ENCODE measurements at places on chromosomes 6 and 20.

GRCh38 chr6:52786249-52786956 is 17.2 kb downstream of the GSTA1 start:
- no peak for DNase-seq

- DNase-seq = no peak
These were observed 21.0 kb downstream of the JPH2 start for GRCh38 chr20:44166008-44166407.

DNA sequence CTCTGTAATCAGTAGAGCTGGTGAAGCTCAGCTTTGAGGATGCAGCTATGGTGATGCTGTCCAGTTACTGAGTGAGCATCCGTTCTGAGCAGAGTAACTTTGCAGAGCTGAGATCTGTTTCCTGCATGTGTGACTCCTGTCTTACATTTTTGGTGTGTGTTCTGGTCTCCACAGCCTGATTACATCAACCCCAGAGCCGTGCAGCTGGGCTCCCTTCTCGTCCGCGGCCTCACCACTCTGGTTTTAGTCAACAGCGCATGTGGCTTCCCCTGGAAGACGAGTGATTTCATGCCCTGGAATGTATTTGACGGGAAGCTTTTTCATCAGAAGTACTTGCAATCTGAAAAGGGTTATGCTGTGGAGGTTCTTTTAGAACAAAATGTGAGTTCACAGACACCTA is 81.6 kb downstream of the FAM120B start:
- peak; percentile 20 for DNase-seq

GRCh38 chr20:52978851-52979250 is 6.7 kb downstream of the TSHZ2 start:
- DNase-seq = no peak

GRCh38 chr6:97113170-97113569 is 169.8 kb downstream of the MMS22L start:
- no peak for DNase-seq

GRCh38 chr6:122114717-122115116 is 284.7 kb upstream of the HSF2 start:
- DNase-seq = peak; percentile 12

DNA sequence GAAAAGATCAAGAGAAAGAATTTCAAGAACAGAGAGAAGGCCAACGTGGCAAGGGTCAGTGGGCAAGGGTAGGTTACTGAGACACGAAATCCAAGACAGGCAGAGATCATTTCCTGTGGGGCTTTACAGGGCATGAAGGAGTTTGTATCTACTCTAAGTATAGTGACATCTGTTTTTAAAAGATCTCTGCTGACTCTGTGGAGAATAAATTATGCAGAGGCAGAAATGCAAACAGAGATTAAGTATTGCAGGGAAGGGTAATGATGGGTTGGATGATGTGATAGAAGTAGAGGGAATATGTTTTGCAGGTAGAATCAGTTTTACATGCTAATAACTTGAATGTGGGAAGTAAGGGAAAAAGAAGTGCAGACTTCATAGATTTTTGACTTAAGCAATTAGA is 243.5 kb downstream of the FRK start:
- DNase-seq = no peak

DNA sequence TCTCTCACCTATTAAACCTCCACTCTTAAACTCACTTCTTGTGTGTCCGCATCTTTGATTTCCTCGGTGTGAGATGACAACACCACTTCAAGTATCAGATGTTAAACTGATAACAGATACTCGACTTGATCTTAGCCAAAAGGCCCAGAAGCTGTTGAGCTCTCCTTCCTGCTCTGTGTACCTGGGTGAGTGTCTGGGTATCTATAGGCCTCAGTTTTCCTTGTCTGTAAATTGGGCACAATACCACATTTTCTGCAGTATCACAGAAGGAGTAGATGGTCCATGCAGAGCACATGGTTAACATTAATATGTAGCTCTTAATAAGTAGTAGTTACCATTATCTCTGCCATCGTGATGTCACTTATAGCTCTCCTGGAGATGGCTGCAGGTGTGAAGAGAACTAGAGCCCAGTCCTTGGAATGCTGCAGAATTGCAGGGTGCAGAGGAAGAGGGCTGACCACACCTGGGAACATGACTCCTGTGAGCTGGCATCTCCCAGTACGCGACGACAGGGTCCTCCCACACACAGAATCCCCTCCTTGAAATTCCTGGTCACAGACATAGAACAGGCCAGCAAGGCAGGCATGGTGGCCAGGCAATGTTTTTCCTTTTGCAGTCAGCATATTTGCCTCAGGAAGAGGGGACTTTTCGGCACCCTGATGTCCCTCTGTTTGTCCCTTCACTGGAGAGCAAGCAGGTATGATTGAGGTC is 110.3 kb upstream of the SNX9 start:
- DNase-seq = no peak

GRCh38 chr6:119541132-119541905 is 191.8 kb upstream of the MAN1A1 start:
- DNase-seq = peak; percentile 96

DNA sequence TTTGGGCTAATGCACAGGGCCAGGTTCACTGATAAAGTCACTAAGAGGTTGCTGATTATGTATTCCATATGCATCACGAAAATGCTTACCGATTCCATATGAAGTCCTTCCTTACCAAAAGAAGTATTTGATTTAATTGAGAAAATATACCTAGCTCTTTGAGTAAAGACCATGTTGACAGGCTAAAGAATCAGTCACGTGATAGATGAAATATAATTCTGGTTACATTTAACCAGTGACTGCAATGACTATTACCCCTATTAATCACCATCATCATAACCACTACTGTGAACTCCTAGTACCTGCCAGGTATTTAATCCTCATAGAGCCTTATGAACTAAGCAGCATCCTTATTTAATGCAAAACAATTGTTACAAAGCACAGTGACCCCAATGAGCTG is 110.1 kb downstream of the HIVEP2 start:
- DNase-seq = no peak

- DNase-seq = no peak
These were observed 433.9 kb upstream of the MAP3K7 start for GRCh38 chr6:91020744-91021143.

DNA sequence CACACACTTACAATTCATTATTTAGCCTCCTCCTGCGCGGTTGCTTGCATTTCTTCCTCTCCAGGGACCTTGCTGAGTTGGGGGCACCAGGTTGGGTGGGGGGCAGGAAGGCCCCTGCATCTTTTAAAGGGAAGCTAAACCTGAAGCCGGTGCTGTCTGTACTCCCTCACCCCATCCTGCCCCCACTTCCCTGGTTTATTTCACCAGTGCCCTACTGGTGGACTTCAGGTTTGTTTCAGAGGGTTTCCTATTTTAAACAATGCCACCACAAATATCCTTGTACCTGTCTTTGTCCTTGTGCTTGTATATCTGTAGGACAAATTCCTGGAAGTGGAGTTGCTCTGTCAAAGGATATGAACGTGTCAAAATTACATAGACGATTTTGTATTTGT is 21.0 kb downstream of the PTK7 start:
- DNase-seq = no peak

- no peak for DNase-seq
These were observed 13.7 kb downstream of the GSTA4 start for GRCh38 chr6:52981222-52981900.

DNA sequence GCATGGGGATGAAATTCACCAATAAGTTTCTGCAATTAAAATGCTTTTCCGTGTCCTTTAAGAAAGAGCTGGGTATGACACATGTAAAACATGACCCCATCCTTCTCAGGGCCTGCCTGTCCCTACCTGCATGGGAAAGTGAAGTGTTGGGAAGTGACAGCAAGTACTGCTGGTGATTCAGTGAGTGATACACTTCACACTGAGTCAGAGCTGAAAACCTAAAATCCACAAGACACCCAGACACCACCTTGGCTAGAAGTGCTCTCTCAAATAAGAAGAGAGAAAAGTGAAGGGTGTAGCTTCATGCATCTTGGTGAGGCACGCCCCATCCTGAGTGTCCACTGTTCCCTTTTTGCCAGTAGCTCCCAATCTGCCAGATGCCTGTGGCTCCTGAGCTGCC is 3.3 kb downstream of the RAB22A start:
- no peak for DNase-seq

DNA sequence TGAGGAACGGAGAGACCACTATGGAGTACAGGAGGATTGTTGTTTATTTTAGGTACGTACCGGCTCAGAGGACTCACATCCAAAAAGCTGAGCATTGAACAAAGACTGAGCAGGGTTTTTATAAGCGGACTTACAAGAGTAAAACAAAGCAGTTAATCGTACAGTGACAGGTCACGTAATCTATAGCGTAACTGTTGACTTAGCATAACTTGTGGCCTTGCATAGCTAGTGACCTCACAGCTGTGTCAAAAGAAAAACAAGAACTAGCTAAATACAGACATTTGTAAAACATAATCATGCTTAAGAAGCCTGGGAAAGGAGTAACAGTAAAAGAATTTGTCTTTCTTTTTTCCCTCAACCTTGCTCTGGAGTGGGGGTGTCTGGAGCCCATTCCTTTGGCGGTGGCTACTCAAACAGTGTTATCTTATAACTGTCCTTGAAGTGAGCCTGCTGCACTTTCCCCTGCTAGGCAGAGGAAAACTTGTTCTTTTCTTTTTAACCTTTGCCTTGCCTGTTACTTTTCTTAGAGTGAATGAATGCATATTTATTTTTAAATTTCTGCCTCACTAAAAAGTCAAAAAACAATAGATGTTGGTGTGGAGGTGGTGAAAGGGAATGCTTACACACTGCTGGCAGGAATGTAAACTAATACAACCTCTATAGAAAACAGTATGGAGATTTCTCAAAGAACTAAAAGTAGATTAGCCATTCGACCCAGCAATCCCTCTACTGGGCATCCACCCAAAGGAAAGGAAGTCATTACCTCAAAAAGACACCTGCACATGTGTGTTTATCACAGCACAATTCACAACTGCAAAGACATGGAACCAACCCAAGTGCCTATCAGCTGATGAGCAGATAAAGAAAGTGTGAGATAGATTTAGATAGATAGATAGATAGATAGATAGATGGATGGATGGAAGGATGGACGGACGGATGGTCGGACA is 109.0 kb downstream of the TAF4 start:
- DNase-seq = no peak

DNA sequence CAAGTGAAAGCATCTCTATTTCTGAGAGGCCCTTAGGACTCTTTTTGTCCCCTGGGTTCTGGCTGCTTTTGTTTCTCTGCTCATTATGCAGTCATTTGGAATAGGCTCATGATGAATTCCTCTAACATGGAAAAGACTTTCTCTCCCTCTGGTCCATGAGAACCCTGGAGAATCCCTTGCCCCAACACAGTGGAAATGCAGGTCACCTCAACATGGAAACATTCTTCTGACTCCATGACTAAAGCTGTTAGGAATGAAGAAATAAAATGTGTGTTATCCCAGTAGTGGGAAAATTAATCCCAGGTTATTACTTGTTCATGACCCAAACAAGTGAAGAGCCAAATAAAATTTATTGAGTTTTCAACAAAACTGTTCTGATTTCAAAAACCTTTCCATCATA is 458.6 kb downstream of the EPM2A start:
- no peak for DNase-seq

GRCh38 chr6:167275436-167275835 is 15.7 kb upstream of the UNC93A start:
- no peak for DNase-seq

GRCh38 chr6:43268782-43269272 is 25.5 kb downstream of the TTBK1 start:
- no peak for DNase-seq

DNA sequence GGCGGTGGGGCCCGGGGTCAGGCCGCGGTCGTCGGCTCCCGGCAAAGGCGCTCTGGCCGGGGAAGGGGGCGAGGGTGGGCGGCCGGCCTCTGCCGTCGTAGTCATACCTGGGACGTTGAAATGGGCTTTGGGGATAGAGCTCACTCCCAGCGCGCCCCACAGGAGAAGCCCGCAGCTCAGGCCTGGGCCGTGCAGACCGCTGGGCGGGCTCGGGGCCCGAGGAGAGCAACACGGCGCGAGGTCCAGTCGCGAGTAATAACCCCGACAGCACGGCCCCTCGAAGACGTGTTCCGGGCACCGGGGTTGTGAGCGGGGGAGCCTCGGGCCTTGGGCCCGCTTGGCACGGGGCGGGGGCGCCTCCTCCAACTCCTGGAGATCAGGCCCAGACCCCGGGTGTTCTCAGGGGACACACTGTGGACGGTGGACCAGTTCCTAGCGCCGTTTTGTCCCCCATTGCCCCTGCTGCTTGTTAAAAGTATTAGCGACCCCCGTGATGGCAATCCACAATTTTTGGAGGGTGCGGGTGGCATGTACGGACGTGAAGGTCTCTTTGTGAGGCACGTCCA is 10.9 kb downstream of the FOXC1 start:
- no peak for DNase-seq

- no peak for DNase-seq
These were observed 28.0 kb downstream of the PEX3 start for GRCh38 chr6:143478479-143479062.

DNA sequence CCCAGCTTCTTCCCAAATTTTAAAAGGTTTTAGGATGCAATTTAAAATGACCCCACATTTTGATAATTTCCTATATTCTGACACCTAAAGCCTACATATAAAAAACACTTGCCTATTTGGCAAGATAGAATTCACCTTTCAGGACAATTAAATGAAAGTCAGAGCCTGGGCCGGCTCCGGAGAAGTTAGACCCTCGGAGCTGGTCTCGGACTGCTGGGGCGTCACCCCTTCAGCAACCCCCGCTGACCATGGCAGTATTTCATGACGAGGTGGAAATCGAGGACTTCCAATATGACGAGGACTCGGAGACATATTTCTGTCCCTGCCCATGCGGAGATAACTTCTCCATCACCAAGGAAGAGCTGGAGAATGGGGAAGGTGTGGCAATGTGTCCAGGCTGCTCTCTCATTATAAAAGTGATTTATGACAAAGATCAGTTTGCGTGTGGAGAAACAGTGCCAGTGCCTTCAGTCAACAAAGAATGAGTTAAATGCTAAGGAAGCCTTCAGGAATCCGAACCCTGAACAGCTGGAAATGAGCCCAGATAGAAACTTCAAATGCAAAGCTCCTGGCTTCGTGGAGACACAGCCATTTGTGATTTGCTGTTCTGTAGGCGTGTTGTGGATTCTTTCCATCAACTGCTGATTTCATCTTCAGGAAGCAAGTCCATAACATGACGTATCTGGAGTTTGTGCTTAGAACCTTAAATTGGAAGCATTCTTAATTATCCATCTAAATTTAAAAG is 16.0 kb downstream of the TCFL5 start:
- no peak for DNase-seq

DNA sequence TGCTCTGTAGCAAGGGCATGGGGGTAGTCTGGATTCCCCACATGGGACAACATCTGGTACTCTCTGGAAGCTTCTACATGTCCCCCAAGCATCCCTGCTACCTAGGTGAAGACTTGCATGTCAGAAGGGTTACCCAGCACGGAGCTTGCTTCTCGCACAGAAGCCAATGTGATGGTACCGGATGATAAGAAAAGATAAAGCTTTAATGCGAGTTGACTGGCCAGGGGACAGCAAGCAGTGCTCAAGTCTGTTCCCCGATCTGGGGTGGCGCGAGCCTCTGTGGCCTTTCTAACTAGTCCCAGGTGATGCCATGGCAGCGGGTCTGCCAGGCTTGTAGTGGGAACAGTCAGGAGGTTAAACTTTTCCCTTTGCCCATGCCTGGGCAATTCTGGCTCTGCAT is 70.0 kb upstream of the TIAM2 start:
- no peak for DNase-seq

GRCh38 chr6:12941422-12941821 is 224.9 kb downstream of the PHACTR1 start:
- no peak for DNase-seq

Data from AG09319 (cell line).